Aorta (tissue), 5 donors: ENCODE measurements at places on chromosomes 1 and 21. TPM values are rescaled to one million over a fixed set of nuclear protein-coding genes. Genes with fewer than 3 reads are reported as not detected.

The GSTM5 gene
- total RNA-seq = 5.7 TPM

- H3K36me3 ChIP-seq = no peaks in the 10 kb centered on the region
- H3K27ac ChIP-seq = no peak overlapping the region
- H3K4me1 ChIP-seq = no peaks in the 10 kb centered on the region
- H3K27me3 ChIP-seq = no peaks in the 10 kb centered on the region
- no peak for DNase-seq
Observed at GRCh38 chr1:161088587-161089110, 709 bp downstream of the NECTIN4 start.

The GNAT2 gene
- total RNA-seq = not detected

The PLA2G2C gene
- not detected for total RNA-seq

DNA sequence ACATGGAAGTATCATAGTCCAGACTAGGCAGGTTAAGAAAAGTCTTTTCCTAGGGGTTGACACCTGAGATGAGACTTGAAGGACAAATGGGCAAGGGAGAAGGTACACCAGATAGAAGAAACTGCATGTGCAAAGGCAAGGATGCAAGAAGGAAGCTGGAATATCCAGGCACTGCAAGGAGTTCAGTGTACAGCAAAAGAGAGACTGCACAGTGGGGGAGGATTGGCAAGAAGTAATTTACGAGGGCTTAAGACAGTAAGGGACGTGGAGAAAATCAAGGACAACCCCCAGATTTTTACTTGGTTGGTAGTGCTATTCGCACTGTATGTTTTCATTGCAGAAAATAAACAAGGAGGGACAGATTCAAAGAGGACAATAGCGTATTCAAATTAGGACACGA, 58.5 kb downstream of the DNM3 start:
- H3K4me3 ChIP-seq = no peak overlapping the region
- H3K4me1 ChIP-seq = peaks cover 2% of the 10 kb centered on the region
- no peaks in the 10 kb centered on the region for H3K27me3 ChIP-seq
- no peak overlapping the region for H3K27ac ChIP-seq

The PIGC gene
- total RNA-seq = 18.0 TPM

The LCE1A gene
- total RNA-seq = not detected

DNA sequence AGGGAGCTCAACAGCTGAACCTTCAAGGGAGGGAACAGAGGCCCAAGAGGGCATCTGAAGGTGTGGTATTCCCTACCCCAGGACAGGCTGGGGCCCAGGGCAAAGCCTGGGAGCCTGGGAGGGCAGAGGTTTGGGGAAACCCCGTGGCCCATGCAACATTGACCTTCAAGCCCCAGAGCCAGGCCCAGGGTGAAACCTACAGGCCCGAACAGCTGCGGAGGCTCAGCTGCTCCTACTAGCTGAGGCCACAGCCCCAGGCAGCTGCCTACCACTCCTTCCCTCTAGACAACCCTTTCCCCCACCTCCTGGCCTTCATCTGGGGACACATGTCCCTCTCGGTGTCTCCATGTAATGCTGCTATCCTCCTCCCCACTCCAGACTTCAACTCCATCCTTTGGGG, 3.2 kb downstream of the LAD1 start:
- H3K4me1 ChIP-seq = no peaks in the 10 kb centered on the region
- no peak for DNase-seq
- no peaks in the 10 kb centered on the region for H3K27me3 ChIP-seq
- H3K4me3 ChIP-seq = no peak overlapping the region

The DENND2C gene
- total RNA-seq = 5.9 TPM

DNA sequence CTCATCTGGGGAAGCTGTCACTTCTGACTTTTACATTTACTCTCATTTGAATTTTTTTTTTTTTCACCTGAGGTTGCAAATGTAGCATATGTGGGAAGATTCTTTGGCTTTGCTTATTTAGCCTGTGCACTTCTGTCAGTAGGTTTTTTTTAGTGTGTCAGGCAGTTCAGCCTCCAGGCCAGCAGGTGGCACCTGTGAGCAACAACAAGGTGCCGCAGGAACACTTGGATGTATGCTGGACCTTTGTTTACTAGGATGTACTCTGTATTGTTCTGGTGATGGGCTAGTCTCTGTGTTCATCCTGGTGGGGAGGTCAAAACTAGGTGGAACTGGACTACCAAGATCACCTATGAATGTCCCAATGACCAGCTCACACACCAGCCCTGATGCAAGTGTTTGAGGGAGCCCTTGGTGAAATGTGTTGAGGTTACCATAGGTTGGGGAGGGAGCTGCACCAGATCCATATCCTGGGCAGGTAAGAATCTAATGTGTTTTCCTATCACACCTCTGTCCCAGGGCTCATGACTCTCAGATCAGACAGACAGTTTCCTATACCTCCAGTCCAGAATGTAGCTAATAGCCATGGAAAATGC, 618.2 kb downstream of the BRINP3 start:
- H3K36me3 ChIP-seq = no peaks in the 10 kb centered on the region
- H3K4me1 ChIP-seq = no peaks in the 10 kb centered on the region
- no peak for DNase-seq
- no peak overlapping the region for H3K4me3 ChIP-seq

GRCh38 chr1:66182026-66182425, 351.9 kb upstream of the SGIP1 start:
- no peak for DNase-seq
- no peak overlapping the region for H3K4me3 ChIP-seq
- H3K27me3 ChIP-seq = no peaks in the 10 kb centered on the region

DNA sequence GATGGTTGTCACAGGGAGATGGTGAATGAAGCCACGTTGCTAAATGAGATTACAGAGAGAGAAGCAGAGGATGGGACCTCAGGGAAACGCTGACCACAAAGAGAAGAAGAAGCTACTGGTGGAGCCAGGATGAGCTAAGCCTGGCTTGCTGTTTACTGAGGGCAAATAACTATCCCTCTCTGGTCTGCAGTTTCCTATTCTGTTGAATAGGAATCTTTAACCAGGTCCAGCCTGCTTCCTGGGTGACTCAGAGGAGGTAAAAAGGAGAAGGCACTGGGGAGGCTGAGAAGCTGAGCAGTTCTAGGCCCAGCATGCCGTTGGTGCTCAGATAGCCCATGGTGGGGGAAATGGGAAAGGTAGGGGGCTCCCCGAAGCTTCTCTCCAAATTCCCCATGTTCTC, 29.6 kb downstream of the DMBX1 start:
- no peaks in the 10 kb centered on the region for H3K27me3 ChIP-seq
- H3K36me3 ChIP-seq = no peaks in the 10 kb centered on the region
- no peak for DNase-seq
- no peak overlapping the region for H3K27ac ChIP-seq
- H3K4me3 ChIP-seq = no peak overlapping the region

DNA sequence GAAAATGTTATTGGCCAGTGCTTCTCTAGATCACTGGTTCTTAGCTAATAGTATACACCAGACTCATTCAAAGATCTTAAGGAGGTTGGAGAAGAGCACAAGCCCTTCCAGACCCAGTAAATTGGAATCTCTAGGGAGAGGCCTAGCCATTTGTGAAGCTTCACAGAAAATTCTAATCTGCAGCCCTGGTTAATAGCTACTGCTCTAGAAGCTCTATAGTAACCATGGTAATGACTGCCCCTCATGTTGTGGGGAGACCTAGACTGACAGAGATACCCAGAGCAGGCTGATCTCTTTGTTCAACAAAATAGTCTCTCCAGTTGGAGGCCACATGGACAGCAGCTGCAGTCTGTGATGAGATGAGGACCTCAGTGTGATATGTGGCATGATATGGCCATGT, 31.7 kb downstream of the ARID1A start:
- no peak overlapping the region for H3K27ac ChIP-seq
- H3K36me3 ChIP-seq = peaks cover 3% of the 10 kb centered on the region
- peaks cover 35% of the 10 kb centered on the region for H3K4me1 ChIP-seq
- H3K27me3 ChIP-seq = no peaks in the 10 kb centered on the region

The HES3 gene
- total RNA-seq = not detected

- no peaks in the 10 kb centered on the region for H3K4me1 ChIP-seq
- no peak overlapping the region for H3K4me3 ChIP-seq
- no peaks in the 10 kb centered on the region for H3K27me3 ChIP-seq
- no peak overlapping the region for H3K27ac ChIP-seq
Observed at GRCh38 chr1:202121006-202121405, 1.7 kb upstream of the GPR37L1 start.

The INSRR gene
- not detected for total RNA-seq

The NR5A2 gene
- total RNA-seq = 2.0 TPM

The ZNF695 gene
- total RNA-seq = not detected

- H3K4me3 ChIP-seq = no peak overlapping the region
- H3K4me1 ChIP-seq = no peaks in the 10 kb centered on the region
- no peaks in the 10 kb centered on the region for H3K36me3 ChIP-seq
- H3K27ac ChIP-seq = no peak overlapping the region
- no peaks in the 10 kb centered on the region for H3K27me3 ChIP-seq
Observed at GRCh38 chr1:174191349-174191862, 32.1 kb downstream of the RABGAP1L start.

The NEXN gene
- 237 TPM for total RNA-seq

The PRPF38B gene
- total RNA-seq = 45.6 TPM

GRCh38 chr1:74193908-74194307, 4.1 kb downstream of the LRRIQ3 start:
- no peak overlapping the region for H3K27ac ChIP-seq
- no peak overlapping the region for H3K4me3 ChIP-seq
- no peaks in the 10 kb centered on the region for H3K36me3 ChIP-seq
- no peaks in the 10 kb centered on the region for H3K4me1 ChIP-seq

DNA sequence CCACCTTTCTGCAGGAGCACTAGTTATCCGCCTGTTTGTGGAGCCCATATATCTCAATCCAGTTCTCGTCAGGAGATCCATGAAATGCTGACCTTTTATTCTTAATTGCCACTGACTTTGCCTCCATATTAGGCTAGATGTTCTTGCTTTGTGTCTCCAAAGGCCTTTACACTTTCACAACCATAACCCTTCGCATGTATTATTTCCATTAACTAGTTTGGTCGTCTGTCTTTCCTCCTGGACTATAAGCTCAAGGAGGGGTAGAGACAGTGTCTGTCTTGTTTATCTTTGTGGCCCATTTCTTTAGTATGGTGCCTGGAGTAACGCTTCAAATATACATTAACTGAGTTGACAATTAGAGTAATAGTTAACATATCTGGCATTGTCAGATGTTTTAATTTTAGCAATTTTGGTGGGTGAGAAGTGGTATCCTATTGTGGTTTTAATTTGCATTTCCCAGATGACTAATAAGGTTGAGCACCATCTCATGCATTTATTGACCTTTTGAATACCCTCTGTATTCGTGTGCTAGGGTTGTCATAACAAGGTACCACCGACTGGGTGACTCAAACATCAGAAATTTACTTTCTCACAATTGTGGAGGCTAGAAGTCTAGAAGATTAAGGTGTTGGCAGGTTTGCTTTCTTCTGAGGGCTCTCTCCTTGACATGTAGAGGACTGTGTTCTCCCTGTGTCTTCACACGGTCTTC, 21.7 kb upstream of the IL12RB2 start:
- no peaks in the 10 kb centered on the region for H3K36me3 ChIP-seq
- H3K4me1 ChIP-seq = no peaks in the 10 kb centered on the region
- no peaks in the 10 kb centered on the region for H3K27me3 ChIP-seq

DNA sequence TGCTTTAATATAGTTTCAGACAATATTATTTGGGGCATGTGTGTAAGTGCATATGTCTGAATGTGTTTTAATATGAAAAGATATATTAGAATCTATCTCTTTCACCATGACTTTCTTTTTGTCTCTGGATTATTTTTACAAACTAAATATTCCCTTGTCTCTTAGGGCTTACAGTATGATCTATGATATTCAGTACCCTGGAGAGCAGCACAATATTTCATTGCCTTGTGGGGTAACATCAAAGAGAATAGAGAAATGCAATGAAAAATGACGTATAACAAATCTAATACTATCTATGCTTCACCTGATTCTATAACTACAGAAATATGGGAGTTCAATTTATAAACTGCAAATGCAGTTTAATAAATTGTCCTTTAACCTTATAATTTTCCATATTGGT, 2084.5 kb downstream of the MRPL39 start:
- no peaks in the 10 kb centered on the region for H3K27me3 ChIP-seq
- H3K27ac ChIP-seq = no peak overlapping the region
- no peak overlapping the region for H3K4me3 ChIP-seq
- no peaks in the 10 kb centered on the region for H3K36me3 ChIP-seq
- no peak for DNase-seq

The KRTAP19-6 gene
- not detected for total RNA-seq

DNA sequence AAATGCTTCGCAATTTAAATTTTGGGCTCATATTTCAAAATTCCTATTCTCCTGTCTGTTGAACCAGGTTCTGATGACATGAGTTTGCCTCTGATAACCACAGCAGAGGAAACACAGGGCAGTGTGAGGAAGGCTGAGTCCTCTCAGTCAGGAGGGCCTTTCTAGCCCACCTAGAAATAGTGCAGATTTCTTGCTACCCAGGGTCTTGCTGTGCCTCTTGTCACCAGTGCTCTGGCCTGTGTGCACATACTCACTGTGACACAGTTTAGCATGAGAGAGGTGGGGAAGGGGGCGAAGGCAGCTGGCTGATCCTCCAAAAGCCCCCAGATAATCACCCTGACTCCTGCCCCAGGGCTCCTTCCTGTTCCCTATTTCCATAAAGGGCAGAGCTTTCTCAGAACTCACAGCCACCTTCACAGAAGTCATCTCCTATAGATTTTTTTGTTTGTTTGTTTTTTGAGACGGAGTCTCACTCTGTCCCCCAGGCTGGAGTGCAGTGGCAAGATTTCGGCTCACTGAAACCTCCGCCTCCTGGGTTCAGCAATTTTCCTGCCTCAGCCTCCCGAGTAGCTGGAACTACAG, 23.7 kb downstream of the ERRFI1 start:
- H3K36me3 ChIP-seq = peaks cover 2% of the 10 kb centered on the region
- no peak overlapping the region for H3K27ac ChIP-seq
- DNase-seq = no peak

DNA sequence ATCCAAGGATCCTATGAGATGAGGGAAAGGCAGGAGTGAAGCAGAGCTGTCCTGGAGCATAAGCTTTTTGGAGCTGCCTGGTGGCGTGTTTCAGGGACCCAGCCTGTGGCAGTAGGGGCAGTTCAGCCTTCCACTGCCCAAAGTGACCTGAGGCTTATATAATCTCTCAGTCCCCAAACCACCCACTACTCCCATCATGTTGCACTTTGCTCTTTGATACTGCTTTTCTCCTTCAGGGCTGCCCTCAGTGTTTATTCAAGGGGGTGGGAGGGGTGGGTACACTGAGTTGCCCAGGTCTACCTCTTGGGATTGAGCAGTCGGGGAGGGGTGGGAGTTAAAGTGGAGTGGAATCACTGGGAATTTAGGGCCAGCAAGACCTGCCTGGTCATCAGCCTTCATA, 9.3 kb downstream of the HCN3 start:
- H3K4me3 ChIP-seq = no peak overlapping the region
- H3K27me3 ChIP-seq = no peaks in the 10 kb centered on the region
- no peaks in the 10 kb centered on the region for H3K4me1 ChIP-seq
- no peak overlapping the region for H3K27ac ChIP-seq
- no peak for DNase-seq
